ENCODE measurements at places on chromosomes 16 and 17.

DNA sequence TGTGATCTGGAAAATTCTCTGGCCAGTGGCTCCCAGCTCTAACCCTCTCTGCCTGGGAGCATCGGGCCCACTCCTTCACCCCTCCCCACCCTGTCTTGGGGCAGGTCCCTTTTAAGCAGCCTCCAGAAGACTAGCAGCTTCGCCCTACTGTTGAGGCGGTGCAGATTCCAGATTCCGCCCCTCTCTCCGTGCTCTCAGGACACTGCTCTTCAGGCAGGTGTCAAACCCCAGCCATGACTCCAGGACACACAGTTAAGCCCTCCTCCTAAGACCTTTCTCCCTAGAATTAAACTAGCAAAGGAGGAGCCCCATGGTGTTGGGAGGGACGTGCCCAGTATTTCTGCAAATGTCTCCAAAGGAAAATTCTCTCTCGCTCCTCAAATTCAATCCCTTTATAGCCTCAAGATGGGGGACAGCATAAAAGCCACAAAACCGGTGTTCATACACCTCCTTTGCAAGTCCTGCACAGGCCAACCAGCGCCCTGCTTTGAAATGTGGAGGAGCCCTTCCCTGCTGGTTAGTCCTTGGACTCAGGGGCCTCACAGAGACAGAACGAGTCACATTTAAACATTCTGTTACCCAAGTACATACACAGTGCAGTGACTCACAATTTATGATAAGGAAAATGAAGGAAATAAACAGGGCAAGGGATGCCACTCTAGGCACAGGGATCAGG lies 7.2 kb downstream of the LPO start:
- DNase-seq, result no peak

DNA sequence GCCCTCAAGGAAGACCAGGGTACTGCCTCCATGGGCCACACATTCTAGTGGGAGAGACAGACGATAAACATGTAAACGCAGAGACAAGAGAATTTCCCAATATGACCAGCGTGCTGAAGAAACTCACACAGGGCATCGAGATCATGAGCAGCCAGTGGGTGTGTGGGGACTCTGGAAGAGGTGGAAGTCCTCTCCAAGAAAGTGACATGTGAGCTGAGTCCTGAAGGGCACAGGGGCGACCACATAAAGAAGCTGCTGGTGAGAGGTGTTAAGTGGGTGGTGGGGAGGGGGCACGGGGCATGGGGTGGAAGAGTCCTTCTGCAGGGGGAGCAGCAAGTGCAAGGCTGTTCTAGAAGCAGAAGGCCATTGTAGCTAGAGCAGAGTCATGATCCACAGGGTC lies 21.0 kb upstream of the RAP1GAP2 start:
- DNase-seq, result no peak

- no peak for DNase-seq
These were observed 8.2 kb upstream of the BRD7 start for GRCh38 chr16:50377001-50377400.

- DNase-seq, result no peak
These were observed 574.6 kb upstream of the HSBP1 start for GRCh38 chr16:83233153-83233552.

Data from stimulated activated CD4-positive, alpha-beta T cell treated with anti-CD3 and anti-CD28 coated beads, Interleukin-4, amount 100 ng/mL, for 24 hours (primary cell).